HAP-1 (cell line): ENCODE measurements at places on chromosomes 12 and 14.
A peak's percentile ranks its signal among the peaks of the same experiment; 100 is the strongest.

DNA sequence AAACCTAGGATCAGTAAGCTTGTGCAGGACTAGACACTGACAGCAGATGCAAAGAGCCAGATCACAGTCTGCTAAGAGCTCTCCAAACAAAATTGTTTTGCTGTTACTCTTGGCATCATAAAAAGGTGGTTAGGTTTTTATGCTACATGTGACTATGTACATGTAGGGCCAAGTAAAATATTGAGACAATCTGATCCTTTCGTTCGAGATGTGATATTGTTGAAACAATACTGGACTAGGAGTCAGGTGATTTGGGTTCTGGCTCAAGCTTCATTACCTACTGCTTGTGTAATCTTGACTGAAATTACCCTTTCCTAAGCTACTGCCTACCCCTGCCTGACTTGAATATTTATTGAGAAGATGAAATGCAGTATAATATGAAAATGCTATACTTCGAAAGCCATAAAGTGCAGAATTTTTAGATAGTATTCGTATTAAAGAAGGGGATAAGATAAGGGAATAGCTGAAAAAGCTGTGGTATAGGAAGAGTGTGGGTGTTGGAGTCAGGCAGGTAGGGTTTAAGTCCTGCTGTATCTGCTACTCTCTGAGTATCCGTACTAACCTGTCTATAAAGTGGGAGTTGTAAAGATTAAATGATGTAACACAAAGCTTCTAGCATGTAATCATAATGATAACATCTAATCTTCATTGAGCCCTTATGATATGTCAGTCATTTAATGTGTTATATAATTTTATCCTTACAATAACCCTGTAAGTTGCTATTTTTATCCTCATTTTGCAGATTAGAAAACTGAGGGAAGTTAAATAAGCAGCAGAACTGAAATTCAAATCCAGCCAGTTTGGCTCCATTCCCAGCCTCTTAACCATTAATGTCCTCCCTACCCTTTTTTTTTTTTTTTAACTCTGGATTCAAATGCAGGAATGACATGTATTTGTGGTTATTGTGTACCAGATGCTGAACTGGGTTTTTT lies 38.6 kb upstream of the ATF1 start:
- DNase-seq, result no peak

DNA sequence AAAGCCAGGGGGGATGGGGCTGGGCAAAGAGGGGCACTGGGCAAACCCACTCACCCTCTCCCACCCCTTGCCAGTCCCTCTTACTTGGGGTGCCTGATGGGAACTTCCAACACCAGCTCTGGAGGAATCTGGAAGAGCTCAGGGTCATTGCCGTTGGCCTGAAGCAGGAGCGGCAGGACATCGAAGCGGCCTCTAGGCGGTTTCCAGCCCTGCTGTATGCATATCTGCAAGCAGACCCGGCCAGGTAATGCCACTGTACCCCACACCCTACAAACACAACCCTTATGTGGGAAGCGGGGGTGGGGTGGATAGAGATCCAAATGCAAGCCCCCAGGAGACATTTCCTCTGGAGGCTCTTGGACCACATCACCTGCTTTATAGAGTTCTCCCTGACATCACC lies 83.6 kb downstream of the NOS1 start:
- no peak for DNase-seq

DNA sequence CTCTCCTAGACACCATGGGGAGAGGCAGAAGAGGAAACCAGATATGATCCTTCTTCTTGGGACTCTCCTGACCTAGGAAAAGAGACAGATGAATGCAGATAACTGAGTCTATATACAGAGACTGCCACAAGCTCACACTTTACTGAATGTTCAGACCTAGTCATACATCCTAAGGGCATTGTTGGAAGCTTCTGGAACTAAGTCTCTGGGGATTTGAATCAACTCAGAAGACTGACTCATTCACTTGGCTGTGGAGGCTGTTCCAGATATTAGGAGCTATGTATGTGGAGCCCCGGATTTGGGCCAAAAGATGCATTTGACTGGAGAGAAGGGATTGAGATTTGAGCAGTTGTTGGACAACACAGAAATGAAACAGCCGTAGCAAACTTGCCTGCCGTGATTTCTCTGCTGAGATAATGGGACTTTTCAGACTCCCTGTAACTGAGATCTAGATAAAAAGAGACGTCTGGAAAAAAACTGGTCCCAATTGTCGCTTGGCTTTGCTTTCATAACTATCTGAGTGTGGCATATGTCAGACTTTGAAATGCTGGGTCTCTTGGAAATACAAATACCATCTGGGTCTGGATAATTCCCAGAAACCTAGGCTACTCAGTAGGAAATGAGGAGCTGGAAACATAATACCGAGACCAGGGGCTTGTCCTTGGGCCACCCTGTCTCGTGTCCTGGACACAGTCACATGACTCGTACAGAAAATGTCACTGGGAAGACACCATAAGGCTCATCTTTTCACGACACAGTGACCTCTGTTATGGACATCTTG lies 396.8 kb downstream of the NUAK1 start:
- DNase-seq, result no peak

- DNase-seq, result no peak
Measured at GRCh38 chr14:54697001-54697400, 130.1 kb downstream of the SAMD4A start.

GRCh38 chr12:19138551-19138950 lies 9.0 kb downstream of the PLEKHA5 start:
- DNase-seq, result no peak

DNA sequence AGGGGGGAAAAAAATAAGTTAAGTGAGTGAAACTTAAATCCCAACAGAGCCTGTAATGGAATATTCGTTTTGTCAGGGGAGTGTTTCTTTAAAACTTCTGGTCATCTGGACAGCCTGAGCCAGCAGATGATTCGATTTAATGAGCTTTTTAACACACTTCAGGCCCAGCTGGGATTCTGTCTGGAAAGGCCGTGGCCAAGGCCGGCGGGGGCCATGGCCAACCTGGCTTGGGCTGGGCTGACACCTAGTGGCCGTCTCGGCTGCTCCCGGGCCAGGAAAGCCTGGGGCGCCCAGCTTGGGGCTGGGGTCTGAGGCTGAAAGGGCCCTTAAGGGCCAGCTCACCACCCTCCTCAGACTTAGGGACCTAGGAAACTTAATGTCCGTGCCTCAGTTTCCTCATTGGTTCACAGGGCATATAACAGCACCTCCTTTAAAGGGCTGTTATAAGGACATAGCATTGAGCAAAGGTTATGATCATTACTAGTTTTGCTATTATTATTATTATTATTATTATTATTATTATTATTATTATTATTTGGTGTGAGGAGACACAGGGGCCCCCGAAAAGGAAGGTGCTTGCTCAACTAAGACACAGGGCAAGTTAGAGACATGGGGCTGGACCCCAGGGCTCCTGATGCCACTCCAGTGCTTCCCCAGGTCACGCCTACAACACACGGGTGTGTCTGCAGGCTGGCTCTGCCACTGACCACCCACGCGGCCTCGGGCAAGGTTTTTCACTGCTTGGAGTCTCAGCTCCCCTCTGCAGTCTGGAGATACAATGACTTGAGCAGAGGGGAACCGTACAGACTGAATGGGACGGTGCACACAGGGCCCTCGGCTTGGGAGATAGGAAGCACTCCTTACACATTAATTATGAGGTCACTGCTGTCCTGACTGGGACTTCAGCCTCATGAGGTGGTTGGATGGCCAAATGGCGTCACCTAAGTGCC lies 84.0 kb downstream of the SYNE3 start:
- DNase-seq, result peak; percentile 69

DNA sequence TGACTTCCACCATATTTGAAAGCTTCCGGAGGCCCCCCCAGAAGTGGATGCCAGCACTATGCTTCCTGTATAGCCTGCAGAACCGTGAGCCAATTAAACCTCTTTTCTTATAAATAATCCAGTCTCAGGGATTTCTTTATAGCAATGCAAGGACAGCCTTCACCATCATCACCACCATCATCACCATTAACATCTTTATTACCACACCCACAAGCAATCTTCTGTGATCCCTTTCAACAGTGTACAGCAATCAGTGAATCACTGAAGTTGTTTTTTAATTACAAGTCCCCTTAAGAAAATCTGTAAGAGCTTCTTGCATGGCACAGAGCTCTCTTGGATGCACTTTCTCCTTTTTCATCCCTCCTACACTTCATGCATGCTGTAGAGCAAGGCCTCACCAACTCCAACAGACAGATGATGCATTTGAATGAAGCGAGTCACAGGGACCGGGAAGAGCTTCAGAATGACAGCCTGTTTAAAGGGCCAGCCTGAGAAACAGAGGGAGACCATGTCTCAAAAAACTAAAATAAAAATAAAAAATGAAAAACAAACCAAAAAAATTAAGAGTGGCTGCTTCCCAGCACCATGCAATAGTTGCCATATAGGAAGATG lies 83.6 kb upstream of the VASH1 start:
- no peak for DNase-seq

DNA sequence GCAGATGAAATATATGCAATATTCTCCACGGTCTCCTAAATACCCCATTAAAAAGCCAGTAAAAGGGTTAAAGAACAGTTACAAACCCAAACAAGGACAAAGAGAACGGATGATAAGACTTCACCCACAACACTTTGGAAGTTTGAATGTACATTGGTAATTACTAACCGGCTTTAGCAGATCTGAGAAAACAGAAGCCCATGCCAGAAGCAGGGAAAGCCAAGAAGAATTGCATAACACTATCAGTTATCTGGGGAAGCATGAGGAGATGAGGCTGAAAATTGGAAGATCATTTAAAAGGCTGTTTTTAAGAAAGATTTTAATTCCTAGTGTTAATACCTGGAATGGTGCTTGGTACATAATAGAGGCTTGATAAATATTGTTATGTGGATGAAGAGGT lies 55.6 kb upstream of the MYBPC1 start:
- no peak for DNase-seq

GRCh38 chr14:34053666-34054065 lies 102.8 kb upstream of the EGLN3 start:
- DNase-seq, result no peak

DNA sequence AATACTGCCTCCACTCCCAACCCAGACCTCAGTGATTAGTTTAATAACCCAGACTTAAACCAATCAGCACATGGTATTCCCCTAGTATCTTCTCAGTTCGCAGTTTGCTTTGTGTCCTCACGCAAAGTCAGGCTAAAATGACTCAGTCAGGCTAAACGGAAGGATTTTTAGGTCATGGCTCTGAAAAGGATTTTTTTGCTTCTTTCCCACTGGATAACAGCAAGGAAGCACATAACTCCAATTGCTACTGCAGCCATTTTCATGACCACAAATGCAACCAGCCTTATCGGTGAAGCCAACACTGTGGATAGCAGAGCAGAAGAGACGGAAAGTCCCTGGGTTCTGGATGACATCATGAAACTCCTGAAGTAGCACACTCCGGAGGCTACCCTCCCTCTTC lies 67.7 kb downstream of the ZC3H14 start:
- DNase-seq, result no peak

- DNase-seq, result no peak
Measured at GRCh38 chr12:116018282-116018681, 259.2 kb downstream of the MED13L start.

DNA sequence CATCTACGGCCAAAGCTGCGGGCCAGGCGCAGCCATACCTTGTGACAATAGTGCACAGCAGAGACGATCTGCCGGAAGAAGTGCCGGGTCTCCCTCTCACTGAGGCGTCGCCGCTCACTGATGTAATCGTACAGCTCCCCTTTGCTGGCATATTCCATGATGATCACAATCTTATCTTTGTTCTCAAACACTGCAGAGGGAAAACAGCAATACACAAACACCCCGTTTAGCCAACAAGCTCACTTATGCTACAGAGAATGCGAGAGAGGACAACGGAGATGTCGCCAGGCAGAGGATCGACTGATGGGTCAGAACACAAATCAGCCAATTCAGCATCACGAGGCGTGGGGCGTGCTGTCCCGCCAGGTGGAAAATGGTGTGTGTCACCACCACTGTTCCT lies 52.1 kb downstream of the NUAK1 start:
- no peak for DNase-seq

DNA sequence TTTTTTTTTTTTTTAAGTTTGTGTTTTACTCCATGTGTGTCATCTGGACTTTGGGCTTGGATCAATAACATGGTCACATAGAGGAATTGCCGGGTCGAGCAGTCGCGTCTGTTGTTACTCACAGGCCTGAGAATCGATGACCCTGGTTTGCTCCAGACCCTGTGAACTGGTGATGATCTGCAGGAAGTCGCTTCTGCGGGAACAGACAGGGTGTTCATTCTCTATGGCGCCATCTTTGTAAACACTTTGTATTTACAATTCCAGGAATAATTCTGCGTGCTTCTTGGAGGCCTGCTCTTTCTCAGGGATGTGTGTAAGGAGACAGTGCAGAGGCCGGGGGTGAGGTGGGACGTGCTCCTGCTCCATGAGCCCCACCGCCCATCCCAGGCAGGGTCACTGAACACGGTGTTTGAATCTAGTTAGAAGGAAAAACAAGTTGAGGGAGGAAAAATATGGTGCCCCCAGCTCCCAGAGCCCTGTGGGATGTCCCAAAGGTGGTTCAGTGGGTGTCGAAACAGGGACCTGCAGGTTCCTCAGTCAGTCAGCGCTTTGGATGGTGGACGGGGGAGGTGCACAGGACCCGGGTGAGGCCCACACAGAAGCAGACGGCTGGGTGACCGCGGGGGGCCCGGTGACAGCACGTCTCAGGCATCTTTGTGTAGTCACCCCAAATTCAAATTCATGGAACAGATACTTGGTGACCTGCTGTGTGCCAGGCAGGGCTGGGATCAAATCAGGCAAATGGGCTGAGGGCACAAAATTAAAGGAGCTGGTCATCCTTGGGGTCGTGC lies 58.8 kb downstream of the ADGRD1 start:
- no peak for DNase-seq

DNA sequence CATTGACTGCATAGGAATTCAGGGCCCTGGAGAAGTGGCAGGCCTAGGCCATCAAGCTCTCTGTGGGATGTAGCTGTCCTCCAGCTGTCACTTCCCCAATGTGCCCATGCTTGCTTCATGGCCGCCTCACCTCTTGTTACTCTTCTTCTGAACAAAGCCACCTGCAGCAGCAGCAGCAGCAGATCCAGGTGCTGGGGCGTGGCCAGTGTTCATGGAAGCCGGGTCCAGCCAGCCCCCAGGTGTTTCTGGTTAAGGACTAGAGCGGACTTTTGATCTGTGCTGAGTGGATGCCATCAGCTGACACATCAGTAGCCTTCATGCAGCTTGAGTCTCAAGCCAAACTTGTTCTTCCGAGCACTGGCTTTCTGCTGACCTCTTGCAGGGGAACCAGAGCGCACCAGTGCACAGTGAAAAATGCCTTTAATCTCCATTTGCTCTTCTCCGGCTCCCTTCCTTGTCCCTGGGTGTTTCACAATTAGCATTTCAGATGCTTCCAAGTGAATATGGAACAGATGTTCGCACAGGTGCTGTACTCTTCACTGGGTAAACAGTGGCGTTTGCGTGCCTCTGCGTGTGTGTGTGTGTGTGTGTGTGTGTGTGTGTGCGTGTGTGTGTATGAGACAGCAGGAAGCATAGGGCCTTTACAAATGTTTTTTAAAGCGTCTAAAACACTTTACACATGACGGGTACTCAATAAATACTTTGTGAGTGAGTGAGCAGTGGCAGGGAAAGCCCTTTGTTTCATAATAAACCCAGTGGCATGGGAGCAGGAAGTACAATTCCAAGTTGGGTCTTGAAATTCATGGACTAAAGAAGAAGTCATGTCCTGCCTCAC lies 20.1 kb downstream of the TPCN1 start:
- no peak for DNase-seq
